ENCODE measurements at places on chromosomes 11 and 22.

DNA sequence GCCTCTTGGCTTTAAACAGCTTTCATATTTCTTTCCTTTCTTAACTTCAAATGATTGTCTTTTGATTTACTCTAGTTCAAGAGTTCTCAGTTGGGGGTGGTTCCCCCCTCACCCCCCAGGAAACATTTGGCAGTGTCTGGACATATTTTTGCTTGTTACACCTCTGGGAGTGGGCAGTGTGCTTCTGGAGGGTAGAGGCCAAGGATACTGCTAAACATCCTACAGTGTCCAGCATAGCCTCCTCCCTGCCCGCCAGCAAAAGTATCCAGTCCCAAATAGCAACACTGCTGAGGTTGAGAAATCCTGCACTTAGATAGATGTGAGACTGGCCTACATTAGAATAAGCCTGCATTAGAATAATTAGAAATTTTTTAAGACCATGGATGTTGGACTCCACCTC lies 3.2 kb downstream of the PPP6R3 start:
- DNase-seq = no peak

DNA sequence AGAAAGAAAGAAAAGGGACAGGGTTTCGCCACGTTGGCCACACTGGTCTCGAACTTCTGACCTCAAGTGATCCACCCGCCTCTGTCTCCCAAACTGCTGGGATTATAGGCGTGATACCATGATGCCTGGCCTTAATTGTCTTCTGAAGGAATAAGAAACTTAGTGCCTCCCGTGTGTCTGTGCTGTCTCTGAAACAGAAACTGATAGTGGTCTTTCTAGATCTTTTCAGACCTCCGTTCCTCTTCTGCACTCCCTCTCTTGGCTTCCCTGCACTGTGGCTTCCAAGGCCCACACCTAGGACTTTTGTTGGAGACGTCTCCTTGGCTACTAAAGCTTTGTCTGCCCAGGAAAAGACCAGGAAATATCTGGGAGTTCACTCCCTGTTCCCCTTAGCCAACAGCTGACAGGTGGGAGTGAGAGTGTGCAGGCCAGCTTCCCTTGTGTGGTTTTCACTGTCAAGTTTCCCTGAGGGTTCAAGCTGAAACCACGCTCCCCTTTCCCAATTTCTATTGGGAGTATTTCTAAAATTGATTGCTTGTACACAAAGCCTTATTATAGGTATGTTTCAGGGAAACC lies 10.1 kb upstream of the HTR3B start:
- DNase-seq = no peak

GRCh38 chr11:134330611-134331353 lies 1.0 kb upstream of the GLB1L2 start:
- no peak for DNase-seq

DNA sequence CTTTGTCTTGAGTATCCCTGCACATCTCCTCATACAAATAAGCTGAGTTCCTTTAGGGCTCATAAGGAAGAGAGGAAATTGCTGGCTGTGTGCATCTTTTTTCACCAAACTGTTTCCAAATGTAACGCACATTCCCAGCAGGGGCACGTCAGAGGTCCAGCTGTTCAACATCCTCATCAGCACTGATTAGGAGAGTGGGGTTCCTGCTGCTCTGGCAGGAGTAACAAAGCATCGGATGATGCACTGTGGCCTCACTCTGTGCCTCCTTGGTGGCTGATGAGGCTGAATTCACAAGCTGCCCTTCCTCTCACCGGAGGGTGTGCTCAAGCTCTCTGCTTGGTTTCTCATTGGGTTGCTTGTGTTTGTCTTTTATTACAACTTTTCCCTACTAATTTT lies 35.5 kb upstream of the SLC25A1 start:
- DNase-seq = no peak

GRCh38 chr11:126823274-126823673 lies 177.3 kb downstream of the KIRREL3 start:
- no peak for DNase-seq

DNA sequence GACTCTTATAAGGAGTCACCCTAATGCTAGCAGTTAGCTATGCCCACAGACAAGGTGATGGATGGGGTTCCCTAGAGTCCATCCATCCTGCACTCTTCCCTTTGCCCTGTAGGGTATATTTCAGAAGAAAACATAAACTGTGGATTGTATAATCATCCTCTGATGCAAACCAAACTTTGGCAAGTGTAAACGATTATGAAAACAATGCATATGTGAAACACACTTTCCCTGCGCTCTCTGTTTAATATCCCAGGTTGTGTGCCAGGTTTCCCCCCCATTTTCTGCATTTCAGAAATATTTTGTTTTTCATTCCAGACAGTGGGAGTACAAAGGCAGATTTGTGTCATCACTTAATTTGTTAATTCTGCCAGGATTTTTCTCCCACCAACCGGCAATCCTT lies 110.0 kb downstream of the LDLRAD3 start:
- no peak for DNase-seq

DNA sequence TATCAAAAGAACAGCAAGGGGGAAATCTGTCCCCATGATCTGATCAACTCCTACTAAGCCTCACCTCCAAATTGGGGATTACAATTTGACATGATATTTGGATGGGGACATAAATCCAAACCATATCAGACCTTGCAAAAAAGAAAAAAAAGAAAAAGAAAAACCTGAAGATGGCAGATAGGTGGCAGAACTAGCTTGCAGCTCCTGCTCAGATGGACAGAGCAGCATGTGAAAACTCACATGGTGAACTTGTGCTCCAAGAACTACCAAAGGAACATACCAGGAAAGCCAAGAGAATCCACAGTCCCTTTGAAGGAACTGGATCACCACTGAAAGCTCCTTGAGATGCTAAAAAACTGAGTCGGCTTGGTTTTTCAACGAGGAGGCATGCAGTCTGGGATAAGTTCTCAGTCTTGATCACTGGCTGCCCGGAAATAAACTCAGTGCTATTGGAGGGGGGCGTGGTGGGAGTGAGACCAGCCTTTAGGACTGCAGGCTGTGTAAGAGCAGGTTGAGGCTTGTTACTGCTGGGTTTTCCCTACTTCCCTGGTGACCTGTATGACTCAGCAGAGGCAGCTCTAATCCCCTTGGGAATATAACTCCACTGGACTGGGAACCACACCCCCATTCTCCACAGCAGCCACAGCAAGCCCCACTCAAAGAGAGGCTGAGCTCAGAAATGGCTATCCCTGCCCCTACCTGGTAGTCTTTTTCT lies 358.3 kb upstream of the ARHGAP42 start:
- DNase-seq = no peak

Measured in activated B cell treated with CpG ODN at 0.5 μM for 24 hours (primary cell).